ENCODE measurements at places on chromosomes 13 and 19.

DNA sequence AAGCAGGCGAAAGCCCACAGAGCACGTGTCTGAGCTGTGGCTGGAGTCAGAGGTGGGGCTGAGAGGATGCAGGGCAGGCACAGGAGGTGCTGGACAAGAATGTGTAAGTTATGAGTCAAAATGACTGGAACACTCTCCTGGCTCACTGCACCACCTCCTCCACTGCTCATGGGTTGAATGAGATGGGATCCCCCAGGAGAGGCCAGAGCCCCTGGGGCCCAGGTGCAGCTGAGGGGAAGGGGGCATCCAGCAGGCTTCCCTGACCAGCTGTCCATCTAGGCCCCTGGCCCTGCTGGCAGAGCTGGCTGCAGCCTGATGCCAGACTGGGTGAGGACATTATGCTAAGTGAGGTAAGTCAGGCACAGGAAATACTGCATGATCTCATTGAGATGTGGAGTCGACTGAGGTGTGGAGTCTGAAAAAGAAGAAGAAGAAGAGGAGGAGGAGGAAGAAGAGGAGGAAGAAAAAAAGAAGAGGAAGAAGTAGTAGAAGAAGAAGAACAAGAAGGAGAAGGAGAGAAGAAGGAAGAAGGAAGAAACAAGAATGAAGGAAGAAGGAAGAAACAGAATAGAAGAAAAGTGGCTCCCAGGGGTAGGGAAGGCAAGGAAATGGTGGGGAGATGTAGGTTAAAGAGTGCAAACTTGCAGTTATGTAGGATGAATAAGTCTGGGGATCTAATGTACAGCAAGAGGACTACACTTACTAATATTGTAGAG lies 747.4 kb downstream of the UQCRFS1 start:
- DNase-seq, result no peak

- DNase-seq, result peak; percentile 65
Observed at GRCh38 chr13:33057019-33057780, 41.0 kb downstream of the KL start.

DNA sequence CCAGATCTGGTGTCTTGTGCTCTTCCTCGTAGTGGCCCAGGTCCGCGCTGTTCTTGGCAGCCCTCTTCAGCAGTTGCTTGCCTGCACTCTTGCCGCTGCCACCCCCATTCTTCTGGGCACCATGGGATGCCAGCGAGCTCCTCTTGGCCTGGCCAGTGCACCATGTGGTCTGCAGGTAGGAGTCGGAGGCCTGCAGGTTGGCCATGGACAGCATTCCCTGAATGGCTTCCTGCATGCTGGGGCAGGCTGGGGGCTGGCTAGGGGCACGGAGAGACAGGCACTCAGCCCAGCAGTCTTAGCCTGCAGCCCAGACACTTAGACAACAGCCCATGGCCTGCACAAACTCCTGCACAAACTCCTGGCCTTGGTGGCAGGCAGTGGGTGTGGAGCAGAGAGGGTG lies 234.9 kb downstream of the TUBA3C start:
- no peak for DNase-seq

DNA sequence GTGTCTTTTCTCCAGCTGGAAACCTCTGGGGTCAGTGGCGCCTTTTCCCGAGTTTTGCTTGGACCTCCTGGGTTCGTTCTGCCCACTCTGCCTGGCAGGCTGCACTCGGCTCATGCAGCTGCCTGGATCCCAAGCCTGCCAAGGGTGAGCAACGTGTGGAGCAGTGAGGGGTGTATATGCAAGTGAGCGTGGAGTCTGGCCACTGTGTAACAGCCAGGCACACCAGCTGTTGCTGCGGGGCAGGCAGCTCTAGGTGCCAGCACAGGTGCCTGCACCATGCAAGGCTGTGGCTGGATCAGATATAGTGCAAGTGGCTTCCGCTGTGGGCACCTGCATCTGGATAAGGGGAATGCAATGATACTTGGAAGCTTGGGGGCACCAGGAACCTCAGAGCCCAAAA lies 699.4 kb downstream of the SLITRK1 start:
- DNase-seq, result no peak

DNA sequence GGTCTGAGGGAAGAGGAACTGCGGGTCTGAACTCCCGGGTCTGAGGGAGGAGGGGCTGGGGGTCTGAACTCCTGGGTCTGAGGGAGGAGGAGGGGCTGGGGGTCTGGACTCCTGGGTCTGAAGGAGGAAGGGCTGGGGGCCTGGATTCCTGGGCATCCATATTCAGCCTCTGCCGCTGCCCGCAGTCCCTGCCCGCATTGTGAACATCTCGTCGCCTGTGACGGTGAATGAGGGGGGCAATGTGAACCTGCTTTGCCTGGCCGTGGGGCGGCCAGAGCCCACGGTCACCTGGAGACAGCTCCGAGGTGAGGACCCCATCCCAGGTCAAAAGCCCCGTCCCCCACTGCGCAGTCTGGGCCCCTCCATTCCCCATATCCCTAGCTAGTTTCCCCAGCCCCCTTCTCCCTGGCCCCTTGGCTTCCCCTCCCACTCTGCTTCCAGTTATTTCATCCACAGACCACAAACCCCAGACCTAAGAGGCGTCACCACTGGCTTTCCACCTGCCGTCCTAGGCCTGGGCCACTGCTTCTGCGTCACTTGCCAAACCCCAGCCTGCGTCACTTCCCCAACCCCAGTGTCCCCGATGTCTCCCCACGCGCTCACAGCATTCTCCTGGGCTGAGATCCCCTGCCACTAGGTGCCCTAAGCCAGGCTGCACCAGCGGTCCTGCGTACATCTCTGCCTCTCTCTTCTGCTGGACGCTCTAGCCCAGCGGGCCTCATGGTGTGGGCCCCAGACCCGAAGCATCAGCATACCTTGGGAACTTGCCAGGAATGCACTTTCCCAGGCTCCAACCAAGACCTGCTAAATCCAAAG lies 13.9 kb downstream of the IGLON5 start:
- DNase-seq, result no peak

- DNase-seq, result peak; percentile 72
Observed at GRCh38 chr19:48480183-48480557, 11.0 kb downstream of the CYTH2 start.

- DNase-seq, result no peak
Observed at GRCh38 chr13:66347486-66348117, 882.5 kb downstream of the PCDH9 start.

GRCh38 chr13:24097064-24097463 lies 63.5 kb upstream of the SPATA13 start:
- no peak for DNase-seq

DNA sequence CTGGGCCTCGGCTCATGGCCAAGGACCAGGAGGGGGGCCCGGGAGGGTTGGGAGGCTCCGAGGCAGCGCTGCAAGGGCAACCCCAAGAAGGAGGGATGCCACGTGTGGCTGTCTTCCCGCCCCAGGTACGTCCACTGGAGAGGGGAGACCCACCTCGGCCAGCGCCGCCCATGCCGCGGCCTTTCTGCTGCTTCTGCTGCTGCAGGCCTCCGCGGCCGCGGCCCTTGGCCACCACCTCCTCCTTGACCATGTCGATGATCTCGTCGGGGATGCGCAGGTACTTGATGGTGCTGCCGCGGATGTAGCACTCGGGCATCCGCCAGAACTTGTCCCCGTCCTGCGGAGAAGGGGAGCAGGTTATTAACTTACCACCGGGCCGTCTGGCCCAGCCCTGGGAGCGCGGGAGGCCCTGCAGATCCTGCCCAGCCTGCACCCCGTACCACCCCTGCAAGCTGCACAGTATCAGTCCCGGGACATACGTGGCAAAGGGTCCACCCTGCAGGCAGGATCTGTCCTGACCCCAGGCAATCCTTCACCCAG lies 13.3 kb downstream of the LSM4 start:
- DNase-seq, result no peak

DNA sequence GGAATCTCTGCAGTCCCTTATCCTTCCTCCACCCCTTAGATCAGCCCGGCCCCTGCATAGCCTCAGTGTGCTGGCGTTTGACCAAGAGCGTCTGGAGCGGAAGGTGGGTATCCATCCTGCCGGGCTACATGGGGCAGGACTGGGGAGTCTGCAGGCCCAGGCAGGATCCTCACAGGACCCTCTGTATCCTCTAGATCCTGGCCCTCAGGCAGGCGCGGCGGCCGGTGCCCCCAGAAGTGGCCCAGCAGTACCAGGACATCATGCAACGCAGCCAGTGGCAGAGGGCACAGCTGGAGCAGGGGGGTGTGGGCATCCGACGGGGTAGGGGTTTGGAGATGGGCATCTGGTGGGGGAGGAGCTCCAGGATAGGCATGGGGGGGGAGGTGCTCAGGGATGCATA lies 8.9 kb downstream of the PODNL1 start:
- no peak for DNase-seq

GRCh38 chr13:39599012-39599411 lies 4.0 kb downstream of the LHFPL6 start:
- DNase-seq, result no peak

- peak; percentile 28 for DNase-seq
Observed at GRCh38 chr13:58207501-58207900, 576.0 kb downstream of the PCDH17 start.

GRCh38 chr19:13847407-13848339 lies 29.3 kb upstream of the NANOS3 start:
- DNase-seq, result peak; percentile 98

DNA sequence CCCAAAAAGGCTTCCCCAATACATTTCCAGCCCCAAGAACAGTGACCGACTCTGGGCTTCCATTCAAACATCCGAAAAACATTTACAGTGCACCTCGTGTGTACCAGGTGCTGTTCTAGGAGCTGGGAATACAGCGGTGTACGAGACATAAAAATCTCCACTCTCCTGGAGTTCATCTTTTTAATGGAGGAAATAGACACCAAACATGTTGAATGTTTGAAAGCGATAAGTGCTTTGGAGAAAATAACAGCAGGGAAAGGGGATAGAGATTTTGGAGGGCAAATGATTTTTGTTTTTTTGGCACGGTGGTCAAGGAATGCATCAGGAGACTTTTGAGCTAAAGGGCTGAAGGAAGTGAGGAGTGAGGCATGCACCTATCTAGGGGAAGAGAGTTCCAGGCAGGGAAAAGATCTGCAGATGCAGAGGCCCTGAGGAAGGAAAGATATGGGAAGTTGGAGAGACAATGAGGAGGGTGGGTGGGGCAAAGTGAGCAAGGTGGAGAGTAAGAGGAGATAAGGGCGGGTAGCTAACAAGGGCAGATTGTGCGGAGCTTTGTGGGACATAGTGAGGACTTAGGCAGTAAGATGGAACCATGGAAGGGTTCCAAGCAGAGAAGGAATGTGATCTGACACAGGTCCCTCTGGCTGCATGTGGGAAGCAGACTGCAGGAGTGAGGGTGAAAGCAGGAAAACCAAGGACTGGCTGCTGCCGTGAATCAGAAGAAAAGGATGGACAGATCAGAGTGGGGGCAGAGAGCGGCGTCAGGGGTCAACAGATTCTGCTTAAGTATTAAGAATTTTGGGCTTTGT lies 703 bp upstream of the FBL start:
- DNase-seq, result no peak

DNA sequence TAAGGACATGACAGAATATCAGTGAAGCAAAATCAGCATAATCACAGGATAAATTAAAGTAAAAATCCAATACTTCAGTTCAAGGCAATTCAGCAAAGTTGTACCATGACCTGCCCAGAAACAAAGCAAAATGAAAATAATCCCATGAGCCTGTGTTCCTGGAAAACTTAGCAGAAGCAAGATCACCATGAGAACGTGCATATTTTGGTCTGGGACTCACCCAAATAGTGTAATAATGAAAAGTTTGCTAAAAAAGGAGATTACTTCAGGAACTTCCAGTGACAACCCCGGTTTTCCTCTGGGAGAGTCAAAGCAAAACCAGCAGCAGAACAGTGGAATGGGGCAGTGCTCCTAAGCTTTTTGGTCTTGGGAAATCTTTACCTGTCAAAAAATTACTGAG lies 14.9 kb upstream of the RPL21 start:
- no peak for DNase-seq

DNA sequence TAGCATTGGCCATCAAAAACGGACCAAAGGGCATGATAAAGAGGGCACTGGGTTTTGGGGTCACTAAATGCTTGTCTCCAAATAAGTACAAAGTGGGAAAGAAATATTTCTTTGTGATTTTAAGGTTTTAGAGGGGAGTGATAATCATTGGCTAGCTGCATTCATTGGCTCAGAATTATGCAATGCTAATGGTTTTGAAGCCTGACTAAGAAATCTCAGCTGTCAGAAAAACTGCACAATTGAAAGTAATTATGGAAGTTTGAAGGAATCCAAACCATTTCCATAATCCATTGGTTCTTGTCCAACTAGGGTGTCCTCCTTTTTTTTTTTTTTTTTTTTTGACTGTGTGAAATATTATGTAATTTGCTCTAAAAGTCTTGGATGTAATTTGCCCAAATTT lies 88.2 kb upstream of the ARGLU1 start:
- DNase-seq, result no peak

DNA sequence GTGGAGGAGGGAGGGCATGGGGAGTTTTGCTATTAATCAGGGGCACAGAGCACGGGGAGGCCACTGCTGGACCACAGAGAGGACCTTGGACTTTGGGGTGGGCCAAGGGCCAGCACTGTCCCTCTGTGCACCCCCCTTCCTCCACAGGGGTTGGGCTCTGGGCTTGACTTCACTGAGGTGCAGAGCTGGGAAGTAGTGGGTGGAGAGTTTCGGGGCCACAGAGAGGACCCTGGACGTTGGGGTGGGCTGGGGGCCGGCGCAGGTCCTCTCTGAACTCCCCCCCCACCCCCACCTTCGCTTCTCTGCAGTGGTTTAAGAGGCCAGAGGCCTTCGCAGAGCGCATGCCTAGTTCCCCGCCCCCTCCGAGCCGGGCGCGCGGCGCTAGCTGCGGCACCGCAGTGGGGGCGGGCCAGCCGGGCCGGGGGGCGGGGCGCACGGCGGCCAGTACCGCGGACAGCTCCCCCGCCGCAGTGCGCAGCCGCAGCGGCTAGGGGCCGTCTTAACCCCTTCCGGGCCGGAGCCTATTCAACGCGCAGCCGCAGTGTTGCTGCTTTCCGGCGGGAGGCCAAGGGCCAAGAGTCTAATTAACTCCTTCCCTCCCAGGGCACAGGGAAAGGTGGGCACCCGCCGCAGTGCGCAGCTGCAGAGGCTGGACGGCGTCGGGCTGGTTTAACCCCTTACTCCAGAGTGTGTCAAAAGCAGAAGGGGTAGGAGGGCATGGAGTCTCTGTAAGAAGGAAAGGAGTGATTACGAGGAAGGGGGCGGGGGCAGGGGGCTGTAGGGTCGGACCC lies 3.7 kb downstream of the KCNC3 start:
- peak; percentile 67 for DNase-seq

- no peak for DNase-seq
Observed at GRCh38 chr13:51905787-51906186, 44.0 kb downstream of the CCDC70 start.

GRCh38 chr13:29136341-29136740 lies 316.2 kb downstream of the MTUS2 start:
- no peak for DNase-seq

DNA sequence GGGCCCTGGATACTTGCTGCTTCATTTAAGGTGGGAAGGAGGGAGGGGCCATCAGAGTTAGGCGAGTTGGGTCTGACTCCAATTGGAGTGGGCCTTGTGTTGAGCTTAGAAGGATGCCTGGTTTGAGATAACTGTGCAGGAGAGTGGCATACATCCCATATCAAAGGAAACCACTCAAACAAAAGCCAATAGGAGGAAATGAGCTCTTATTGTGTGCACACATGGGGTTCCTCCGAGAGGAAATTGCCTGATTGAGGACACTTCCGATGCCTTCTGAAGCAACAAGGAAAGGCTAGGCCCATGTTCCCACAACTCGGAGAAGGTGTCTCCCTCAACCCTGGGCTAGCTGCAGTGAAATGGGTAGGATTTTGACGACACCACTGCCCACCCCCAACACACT lies 19.6 kb downstream of the MBNL2 start:
- DNase-seq, result no peak
